ENCODE measurements at places on chromosomes 2 and 18.
A peak's percentile ranks its signal among the peaks of the same experiment; 100 is the strongest.

- DNase-seq: no peak
Observed at GRCh38 chr2:178536037-178536436, 55.8 kb downstream of the PLEKHA3 start.

DNA sequence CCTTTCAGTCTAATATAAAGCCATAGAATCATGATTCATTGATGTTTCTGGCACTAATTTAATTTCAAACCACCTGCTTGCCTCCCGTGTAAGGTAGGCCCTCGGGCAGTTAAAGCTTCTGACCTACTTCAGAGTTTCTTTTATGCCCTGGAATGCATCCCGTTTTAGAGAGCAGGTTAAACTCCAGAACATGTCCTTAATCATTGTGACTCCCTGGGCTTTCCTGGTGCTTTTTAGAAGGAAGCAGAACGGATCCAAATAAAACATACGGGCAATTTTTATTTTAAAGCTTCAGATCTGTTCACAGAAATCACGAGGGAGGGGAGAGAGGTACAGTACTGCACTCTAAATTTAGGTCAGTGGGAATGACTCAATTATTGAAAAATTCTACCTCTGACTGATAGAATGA lies 134.8 kb downstream of the GCA start:
- no peak for DNase-seq

DNA sequence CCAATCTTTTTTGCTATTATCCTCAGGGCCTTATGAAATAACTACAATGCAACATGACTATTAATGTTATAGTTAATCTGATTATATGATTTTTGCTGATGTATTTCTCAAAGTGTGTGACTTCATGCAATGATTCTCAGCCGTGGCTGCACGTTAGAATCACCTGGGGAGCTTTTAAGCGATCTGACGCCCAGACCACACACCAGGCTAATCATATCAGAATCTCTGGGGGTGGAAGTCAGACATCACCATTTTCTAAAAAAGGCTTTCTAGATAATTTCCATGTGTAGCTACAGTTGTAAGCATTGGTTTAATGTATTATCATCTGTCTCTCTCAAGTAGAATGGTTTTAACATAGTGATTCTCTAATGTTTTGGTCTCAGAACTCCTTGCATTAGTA lies 5.5 kb upstream of the QPCT start:
- DNase-seq: no peak

DNA sequence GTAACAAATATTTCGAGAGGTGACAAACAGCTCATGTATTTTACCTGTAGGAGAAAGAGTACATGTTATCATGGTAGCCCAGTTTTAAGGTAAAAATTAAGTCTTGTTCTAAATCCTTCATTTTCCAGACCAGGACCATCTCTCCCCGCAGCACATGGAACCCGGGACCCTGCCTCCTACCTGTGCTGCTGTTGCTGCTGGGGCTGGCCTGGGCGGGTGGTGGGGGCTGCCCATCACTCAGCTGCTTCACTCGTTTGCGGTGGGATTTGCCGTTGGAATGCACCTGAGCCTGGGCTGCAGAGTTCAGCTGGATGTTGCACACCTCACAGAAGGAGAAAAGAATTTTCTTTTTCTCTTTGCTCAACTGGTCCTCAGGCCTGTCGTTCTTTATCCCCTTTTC lies 92.1 kb downstream of the ZNF385B start:
- DNase-seq: no peak

- no peak for DNase-seq
Observed at GRCh38 chr2:31255911-31256571, 22.1 kb downstream of the EHD3 start.

DNA sequence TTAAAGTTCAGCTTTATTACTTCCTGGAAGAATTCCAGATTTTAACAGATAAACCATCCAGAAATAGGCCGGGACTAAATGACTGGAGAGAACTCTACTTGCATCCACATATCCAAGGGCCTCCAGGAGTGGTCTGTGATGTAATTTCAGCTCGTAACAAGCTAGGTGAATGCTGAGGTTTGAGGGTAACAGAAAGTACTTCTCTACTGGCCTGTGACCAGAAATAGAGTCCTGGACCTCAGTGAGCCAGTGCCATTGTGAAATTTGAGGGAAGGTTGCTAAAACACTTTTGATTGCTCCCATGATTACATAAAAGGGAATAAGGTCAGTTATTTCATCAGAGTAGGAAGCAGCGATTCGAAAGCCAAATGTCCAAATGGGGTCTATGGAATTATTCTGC lies 158.1 kb downstream of the DOCK10 start:
- no peak for DNase-seq

DNA sequence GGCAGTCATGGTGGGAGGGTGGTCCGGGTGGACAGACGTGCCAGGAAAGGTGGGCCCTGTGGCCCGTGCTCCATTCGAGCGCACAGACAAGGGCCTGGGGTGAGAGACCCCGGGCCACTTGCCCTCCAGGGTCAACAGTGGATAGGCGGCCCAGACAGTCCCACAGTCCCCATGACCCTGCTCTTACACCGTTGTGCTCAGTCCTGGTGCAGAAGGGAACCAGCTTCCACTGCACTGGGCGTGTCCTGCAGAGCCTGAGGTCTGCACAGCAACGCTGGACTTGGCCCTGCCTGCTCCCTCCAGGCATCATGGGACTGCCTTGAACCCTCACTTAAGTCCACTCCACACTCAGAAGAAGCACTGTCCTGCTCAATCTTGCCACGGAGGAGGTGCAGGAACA lies 52.0 kb downstream of the PXDN start:
- no peak for DNase-seq

GRCh38 chr2:225415792-225416191 lies 16.3 kb downstream of the NYAP2 start:
- DNase-seq: no peak

GRCh38 chr2:180677200-180677599 lies 303.2 kb upstream of the UBE2E3 start:
- no peak for DNase-seq

DNA sequence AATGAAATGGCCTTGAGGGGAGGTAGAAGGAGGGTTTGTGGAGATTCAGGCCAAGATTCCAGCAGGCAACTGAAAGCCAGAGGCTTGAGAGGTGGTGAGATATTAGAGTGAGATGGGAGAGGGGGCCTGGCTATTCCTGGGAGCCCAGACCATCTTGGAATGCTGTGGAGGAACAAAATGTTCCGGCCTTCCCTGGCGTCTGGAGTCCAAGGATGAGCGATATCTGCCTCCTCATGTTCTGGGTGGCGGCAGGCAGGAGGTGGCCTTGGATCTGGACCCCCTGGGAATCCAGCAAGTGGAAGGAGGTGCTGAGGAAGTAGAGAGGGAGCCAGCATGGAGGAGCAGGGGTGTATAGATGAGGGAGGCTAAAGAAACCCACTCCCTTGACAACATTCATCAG lies 335.9 kb downstream of the CYP26B1 start:
- DNase-seq: no peak

DNA sequence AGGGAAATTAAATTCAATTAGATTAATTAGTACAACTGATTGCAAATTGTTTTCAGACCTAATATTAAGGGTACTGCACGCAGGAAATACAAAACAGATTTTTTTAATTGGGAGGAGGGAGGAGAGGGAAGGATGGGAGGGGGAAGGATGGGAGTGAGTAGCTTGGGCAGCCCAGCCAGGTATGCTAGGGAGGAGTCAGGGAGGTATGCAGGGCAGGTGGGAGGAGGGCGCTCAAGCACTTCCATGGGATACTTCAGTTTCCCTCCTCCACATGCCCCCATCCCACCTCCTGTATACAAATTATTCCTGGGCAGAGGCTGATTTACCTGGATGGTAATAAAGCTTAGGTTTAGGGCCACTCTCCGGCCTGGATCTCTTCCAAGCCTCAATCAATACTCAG lies 76.6 kb upstream of the CAPN13 start:
- no peak for DNase-seq

- DNase-seq: no peak
Observed at GRCh38 chr2:126887506-126887905, 11.2 kb upstream of the TEX51 start.

DNA sequence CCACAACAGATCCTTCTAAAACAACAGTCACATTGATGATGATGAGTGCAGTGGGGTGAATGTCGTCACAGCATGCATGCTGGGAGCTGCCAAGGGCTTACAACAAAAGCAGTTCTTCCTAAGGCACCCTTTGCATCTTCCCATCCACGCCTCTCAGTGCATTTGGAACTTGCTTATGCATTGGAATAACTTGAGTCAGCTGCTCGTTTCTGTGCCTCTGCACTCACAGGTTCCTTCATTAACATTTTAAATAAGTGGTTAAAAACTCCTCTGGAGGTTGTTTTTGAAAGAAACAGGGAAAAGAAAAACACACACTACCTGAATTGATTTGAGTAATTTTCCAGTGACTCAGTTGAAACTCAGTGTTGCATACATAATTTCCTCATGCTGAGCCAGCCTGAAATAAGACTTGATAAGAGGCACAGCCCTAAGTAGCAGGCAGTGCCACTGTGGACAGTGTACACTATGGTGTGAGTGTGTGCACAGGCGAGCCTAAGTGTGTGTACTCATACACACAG lies 46.8 kb upstream of the TRIM43B start:
- DNase-seq: no peak

DNA sequence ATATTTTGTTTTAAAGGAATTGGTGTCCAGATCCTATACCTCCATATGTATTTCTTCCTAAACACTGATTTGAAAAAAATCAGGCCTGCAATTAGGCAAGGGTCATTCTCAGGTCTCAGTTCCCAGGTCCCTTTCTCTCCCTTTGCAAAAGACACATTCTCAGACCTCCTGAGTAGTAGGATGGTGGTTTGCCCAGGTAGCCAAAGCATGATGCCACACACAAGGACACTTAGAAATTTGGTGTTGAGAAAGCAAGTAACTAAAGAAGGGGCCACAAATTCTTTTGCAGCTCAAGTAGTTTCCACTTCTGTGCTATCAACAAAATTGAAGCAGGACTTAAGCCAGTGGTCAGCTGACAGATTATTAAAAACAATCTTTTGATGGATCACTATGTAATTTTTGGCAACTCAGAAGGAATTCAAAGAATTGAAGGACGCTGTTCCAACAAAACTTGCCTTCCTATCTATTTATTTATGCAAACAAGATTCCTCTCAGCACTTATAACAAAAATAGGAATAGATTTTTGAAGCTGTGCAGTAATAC lies 6.6 kb upstream of the MYO5B start:
- DNase-seq: no peak

GRCh38 chr2:66495788-66496640 lies 61.1 kb downstream of the MEIS1 start:
- no peak for DNase-seq

DNA sequence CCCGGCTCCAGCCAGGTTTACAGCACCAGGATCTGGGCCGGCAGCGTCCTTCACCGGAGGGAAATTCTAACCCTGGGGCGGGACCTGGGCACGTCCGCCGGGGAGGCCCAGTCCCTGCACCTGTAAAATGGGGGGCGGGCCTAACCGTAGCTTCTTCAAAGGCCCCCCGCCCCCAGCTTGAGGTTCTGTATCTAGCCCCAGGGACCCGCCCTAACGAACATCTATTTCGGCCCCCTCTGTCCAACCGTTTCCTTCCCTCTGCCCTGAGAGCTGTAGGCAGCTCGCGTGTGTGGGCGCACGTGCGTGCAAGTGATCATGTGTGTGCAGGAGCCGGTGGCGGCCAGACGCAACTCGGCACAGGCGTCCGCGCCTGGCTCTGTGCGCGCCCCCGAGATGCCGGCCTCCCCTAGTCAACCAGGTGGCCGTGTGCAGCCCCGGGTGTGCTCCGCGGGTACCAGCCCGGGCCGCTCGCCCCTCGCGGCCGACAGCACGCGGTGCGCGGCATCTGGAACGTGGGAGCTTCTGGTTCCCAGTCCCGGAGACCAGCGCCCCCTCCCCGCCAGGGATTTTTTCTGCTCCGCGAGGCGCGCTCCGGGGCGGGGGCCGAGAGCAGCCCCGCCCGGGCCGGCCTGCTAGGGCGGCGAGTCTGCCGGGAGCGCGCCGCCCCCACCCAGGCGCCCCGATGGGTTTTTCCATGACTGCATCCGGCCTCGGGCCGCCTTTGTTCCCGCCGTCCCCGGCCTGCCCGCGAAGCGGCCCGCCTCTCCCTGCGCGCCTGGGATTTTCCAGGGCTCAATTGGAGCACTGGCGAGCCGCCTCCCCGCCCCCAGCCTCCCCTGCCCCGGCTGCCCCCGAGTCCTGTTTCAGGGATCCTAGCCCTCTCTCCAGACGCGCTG lies 21.2 kb downstream of the TEX44 start:
- peak; percentile 83 for DNase-seq

- no peak for DNase-seq
Observed at GRCh38 chr2:194672994-194673393, 984.0 kb upstream of the SLC39A10 start.

DNA sequence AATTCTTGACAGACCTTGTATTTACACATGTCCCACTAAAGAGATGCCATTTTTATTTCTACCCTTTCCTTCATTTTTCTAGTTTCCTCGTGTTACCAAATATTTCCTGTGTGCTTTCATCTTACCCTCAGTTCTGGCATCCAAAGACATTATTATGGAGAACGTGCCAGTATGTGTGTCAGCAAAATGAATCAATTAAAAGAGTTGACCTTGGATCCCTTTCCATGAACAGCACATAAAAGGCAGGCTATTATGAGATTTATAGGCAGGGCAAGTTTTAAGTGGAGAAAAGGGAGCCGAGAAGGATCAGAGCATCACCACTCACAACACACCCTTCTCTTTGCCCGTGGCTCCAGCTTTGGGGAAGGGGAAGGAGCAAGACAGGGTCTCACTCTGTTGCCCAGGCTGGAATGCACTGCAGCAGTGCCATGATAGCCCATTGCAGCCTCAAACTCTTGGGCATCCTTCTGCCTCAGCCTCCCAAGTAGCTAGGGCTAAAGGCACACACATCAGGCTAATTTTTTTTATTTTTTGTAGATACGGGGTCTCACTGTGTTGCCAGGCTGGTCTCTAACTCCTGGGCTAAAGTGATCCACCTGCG lies 149.9 kb downstream of the GFPT1 start:
- DNase-seq: no peak

- peak; percentile 27 for DNase-seq
Observed at GRCh38 chr2:38375696-38376345, 1.3 kb downstream of the ATL2 start.

DNA sequence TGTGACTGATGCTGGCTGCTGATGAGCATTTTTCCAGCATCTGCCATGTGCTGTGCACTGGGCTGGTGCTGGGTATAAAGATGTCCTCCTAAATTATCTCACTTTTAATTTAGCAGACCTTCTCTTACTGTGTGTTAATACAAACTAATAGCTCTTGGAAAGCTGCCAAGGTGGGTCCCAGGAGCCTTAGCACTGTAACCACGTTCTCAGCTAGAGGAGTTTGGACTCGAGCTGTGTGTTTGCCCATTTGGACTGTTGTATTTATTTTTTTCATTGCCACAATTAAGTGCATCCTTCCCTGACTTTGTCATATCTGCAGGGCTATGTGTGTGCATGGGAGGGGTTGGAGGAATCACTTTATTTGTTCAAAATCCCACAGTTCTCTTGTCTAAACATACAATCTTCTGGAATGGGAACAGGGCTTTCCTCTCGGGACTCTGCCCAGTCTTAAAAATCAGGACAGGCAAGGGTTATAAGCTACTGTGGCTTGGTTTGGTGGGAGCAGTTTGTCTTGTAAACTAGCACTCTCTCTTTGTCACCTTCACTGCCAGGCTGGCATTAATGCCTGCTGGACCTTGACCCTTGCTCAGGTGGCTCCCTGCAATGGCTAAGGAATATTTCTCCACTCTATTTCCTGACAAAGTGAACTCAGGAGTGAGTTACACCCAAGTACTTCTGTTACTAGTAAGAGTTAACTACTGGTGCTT lies 129.7 kb upstream of the MGAT5 start:
- no peak for DNase-seq
